ENCODE measurements at places on chromosomes 16 and 17.

GRCh38 chr16:5523829-5524228 lies 426.2 kb upstream of the EEF2KMT start:
- no peak for DNase-seq

- DNase-seq: no peak
Observed at GRCh38 chr17:80881306-80881705, 110.3 kb upstream of the CHMP6 start.

GRCh38 chr17:63249256-63250004 lies 196.7 kb downstream of the CYB561 start:
- no peak for DNase-seq

DNA sequence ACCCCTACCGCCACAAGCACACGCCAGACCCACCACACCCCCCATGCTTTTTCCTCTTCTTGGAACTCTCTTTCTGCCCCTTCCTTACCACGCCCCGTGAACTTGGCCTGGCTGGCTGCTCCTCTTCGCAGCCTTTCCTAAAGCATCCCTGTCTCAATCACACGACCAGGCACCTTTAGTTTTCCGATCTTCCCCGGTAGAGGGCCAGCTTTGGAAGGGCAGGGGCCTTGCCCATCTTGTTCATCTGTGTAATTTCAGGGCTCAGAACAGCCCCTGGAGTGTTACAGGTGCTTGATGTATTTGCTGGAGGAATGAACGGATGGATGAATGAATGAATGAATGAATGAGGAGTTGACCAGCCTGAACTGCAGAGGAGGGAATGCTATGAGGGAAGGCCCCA lies 3.7 kb downstream of the SPPL2C start:
- DNase-seq: no peak

DNA sequence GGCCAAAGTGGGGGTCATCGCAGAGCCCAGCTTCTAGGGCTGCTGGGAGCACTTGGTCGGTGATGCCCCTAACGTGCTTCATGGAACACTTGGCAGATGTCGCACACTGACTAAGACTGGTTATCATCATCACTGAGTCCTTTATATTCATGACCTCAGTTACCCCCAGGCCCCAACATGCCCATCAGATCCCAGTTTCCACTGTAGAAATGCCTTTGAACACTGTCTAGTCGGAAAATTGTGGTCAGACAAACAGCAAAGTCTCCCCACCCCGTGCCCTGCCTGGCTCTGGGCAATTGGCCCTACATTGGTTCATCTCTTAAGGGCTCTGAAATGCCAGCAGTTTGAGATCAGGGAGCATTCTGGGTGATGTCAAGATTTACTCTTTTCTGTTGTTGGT lies 51.3 kb downstream of the NKD1 start:
- DNase-seq: no peak

- DNase-seq: no peak
Observed at GRCh38 chr16:72847187-72848027, 200.5 kb downstream of the ZFHX3 start.

GRCh38 chr17:19376811-19377210 lies 1.5 kb upstream of the MAPK7 start:
- no peak for DNase-seq

GRCh38 chr16:21150375-21151001 lies at the start of gene DNAH3:
Gene DNAH3, minus strand, starts transcription at chr16:21150846. Its CDS starts 527 bp downstream, at chr16:21150319.
- DNase-seq: no peak

- no peak for DNase-seq
Observed at GRCh38 chr16:4089811-4090301, 26.4 kb downstream of the ADCY9 start.

DNA sequence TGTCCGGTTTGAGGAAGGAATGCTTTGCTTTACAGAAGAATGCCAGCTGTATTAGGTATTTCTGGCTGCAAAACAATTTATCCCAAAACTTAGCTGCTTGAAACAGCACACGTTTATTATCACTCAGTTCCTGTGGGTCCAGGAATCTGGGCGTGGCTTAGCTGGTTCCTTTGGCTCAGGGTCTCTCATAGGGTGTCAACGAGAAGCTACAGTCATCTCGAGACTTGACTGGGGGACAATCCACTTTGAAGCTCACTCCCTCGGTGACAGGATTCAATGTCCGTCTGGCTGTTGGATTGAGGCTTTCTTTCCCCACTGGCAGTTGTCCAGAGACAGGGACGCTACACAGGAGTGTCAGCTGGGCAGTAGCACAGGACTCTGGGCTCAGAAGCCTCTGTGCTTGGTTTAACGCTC lies 9.6 kb upstream of the RHBDF2 start:
- no peak for DNase-seq

- DNase-seq: peak; percentile 61
Observed at GRCh38 chr16:11232852-11233726, 22.9 kb downstream of the SOCS1 start.

- no peak for DNase-seq
Observed at GRCh38 chr17:37792787-37793186, 47.9 kb upstream of the HNF1B start.

- no peak for DNase-seq
Observed at GRCh38 chr17:55158439-55158838, 106.3 kb upstream of the HLF start.

DNA sequence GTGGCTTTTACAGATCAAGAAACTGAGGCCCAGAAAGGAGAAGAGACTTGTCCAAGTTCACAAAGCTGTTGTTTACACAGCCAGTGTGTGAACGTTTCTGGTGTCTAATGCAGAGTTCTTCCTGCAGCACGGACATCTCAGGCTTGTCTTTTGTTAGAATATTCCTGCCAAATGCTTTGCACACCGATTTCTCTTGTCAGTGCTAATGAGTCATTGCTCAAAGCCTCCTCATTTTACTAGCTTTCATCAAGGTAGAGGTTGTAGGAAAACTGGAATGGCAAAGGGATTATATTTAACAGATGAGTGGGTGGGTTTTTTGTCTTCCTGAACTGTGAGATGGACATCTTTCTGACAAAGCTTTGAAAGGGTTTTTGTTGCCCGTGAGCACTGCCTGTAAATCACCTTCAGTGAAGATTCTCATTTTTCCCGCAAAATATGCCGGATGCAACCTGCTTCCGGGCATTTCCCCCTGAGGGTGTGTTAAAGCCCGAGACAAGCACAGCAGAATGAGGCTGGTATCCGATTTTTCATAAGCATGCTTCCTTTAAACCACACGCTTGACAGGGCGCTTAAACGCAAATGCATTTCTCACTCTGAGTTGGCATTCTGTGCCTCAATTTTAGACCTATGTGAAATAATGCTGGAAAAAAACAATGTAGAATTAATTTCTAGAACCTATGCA lies 14.7 kb downstream of the PMM2 start:
- DNase-seq: no peak

DNA sequence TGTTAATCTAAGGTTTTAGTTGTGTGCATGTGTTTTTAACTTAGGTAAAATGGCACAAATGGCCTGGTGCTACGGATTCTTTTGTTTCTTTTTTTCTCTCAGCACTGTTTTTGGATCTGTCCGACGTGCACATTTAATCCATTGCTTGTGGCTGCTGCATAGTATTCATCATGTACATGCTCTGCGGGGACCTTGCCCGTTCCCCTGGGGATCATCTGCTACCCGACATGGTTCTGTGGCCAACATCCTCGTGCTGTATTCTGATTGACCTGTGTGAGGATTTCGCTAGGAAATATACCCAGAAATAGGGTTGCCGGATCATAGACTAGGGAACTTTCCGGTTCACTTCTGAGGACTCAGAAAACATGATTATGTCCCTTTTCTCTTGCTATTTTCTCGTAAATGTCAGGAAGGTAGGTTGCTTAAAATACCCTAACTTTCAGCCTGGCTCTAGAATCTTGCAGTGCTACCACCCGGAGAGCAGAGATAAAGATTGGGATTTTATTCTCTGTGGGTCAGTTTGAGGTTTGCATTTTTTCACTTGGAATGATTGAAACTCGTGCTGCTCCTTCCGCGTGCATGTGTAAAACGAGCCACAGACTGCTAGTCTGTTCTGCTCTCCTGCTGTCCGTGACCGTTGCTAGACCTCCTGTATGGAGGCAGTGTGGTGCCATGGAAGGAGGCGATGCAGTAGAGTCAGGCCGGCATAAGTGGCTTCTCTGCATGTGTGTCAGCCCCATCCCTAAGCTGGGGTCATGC lies 42.9 kb downstream of the LDHD start:
- no peak for DNase-seq

- DNase-seq: no peak
Observed at GRCh38 chr16:23092801-23093117, 56.5 kb downstream of the USP31 start.

DNA sequence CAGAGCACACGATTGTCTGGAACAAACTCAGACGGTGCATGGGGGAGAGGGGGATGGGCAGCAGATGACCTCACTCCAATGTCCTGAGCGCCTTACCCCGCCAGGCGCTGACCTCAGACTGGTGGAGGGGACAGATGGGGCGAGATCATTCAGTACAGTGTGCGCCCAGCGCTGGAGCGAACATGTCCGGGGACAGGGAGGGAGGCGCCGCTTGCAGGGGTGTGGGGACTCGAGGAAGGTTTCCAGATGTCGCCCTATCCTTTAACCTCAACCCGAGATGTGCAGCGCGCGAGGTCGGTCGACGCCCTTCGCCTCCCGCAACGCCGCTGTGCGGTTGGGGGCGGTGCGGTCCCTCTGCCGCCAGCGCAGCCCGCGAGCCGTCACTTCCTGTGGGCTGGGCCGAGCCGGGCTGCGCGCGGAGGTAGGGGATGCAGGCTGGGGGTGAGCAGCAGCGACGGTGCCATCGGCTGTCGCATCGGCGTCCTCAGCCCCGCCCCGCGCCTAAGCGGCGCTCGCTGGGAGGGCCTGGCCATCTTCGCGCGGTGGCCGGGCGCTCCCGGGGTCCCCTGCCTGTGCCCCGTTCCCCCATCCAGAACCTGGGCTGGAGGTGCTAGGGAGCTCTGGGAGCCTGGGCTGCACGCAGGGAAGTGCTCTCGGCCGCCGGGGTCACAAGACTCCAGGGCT lies 5.3 kb upstream of the CDR2L start:
- peak; percentile 82 for DNase-seq

DNA sequence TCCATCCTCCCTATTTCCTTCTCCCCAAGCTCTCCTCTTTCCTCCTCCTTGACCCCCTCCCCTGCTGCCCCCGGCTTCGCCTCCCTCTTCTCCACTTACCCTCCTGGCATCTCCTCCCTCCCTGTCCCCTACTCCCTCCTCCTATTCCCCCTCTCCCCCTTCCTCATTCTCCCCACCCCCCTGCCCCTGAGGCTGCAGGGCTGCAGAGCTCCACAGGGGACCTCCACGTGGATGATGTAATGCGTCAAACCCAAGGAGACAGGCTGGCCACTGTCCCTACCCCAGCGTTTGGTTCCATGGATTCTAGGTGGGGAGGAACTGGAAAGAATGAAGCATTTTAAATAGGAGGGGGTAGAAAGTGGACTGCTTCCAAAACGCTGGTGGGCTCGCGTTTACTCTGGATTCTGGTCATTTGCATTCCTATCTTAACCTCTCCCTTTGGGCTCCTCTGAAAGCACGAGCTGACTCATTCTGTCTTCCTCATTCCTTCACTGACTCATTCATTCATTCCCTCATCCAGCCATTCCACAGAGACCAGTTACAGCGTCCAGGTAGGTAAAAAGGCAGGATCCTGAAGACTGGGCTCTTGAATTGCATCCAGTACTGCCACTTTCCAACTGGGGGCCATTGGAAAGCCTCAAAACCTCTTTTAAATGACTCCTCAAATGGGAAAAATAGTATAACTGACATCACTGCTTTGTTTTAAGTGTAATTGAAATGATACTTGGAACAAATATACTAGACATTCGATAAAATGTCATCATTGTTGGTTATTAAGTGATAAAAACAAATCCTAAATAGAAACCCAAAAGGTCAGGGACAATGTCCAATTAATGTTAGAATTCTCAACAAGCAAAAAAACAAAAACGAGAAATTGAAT lies 943 bp upstream of the COTL1 start:
- peak; percentile 46 for DNase-seq

DNA sequence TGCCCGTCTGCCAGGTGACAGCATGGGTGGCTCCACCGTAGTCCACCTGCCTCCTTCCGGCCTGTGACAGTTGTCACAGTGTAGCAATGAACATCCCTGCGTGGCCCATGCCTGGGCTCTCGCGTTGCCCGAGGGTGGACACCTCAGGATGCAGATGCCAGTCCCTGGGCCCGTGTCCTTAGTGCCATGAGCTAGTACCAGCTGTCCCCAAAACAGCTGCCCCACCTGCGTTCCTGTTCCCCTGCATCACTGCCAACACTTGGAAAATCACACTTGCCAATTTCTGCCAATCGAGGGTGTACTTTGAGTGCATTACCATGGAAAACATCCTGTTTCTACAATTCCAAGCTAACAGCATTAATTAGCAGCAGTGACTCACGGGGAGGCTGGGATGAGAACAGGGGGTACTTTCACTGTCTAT lies 9.0 kb upstream of the C16orf95 start:
- DNase-seq: no peak

DNA sequence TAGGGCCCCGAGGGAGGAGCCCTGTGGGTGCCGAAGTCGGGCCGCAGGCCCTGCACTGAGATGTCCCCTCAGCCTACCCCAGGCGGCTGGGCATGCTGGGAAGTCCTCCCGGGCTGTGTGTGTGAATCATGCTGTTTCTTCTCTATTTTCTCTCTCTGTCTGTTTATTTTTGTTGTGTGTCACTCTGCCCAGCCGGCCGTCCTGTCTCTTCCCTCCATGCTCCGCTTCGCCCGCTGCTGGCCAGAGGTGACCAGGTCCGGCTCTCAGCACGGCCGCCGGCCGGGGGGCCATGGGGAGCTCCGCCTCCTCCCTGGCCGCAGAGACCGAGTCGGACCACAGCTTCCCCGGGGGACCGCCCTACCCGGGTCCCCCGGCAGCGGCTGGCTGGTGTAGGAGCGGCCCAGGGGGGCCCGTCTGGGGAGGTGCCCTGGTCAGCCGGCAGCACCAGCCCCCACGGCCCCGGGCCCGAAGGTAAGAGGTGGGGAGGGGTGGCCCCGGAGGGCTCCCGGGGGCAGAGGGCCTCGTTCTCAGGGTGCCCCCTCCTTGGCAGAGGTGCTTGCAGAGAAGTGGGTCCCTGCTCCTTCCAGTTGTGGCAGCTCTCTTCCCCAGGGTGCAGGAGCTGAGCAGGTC lies 12.5 kb downstream of the CAPN15 start:
- no peak for DNase-seq

DNA sequence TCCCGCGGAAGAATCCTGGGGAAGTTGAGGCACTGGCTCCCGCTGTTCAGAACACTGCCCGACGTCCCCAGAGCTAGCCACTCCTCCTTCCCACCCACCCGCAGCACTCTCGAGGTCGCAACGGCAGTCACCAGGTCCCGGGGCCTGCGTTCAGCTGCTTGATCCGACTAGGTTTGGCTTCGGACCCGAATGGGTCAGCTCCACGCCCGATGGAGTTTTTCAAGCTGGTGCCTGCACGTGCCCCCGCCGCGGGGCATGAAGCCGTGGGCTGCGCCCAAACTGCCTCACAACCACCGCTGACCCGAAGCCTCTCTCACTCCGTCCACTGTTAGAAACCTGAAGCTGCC lies 12.4 kb upstream of the ODF4 start:
- DNase-seq: no peak
